ENCODE measurements at places on chromosomes 11 and 22. TPM values are rescaled to one million over a fixed set of nuclear protein-coding genes. Genes with fewer than 3 reads are reported as not detected.

Gene HYLS1
- 3.1 TPM for total RNA-seq

Gene CD248
- 0.24 TPM for total RNA-seq

Gene TH
- 0.48 TPM for total RNA-seq

Gene HBE1
- total RNA-seq = not detected

Gene PATE2
- not detected for total RNA-seq

Gene TSSK2
- not detected for total RNA-seq

Gene NPAT
- 9.6 TPM for total RNA-seq

Gene ALDH3B1
- total RNA-seq = 3.9 TPM

Gene P2RY2
- 19.8 TPM for total RNA-seq

Gene DEPDC7
- total RNA-seq = 1.4 TPM

Gene SLC6A5
- total RNA-seq = not detected

Gene GDPD4
- not detected for total RNA-seq

Gene UPK2
- not detected for total RNA-seq

Gene KCNK4
- total RNA-seq = not detected

Gene CDK2AP2
- total RNA-seq = 18.5 TPM

Gene ANO1
- total RNA-seq = 3.0 TPM

Gene SCGB1A1
- total RNA-seq = not detected

Gene TENM4
- 27.2 TPM for total RNA-seq

Gene RFPL1
- not detected for total RNA-seq

Gene PRODH
- total RNA-seq = 14.7 TPM

Gene NDUFC2
- 63.9 TPM for total RNA-seq

Gene APOL1
- 7.2 TPM for total RNA-seq

Gene ALKBH8
- total RNA-seq = 5.1 TPM

Gene PTGDR2
- total RNA-seq = not detected

Gene PC
- 29.4 TPM for total RNA-seq

Gene ATG13
- total RNA-seq = 27.5 TPM

Gene PDXP
- 10.0 TPM for total RNA-seq

Gene RIBC2
- total RNA-seq = not detected

Gene OR8H2
- not detected for total RNA-seq

Gene CRYBB2
- total RNA-seq = not detected

Gene PSMD13
- 129 TPM for total RNA-seq

Gene CCDC85B
- 40.7 TPM for total RNA-seq

Gene GPR137
- 6.4 TPM for total RNA-seq

Gene CFAP300
- 8.7 TPM for total RNA-seq

Gene PDGFB
- total RNA-seq = 21.2 TPM

Gene APOL5
- total RNA-seq = not detected

Gene IMMP1L
- 15.6 TPM for total RNA-seq

Gene SMIM35
- total RNA-seq = not detected

Gene CSKMT
- total RNA-seq = 26.0 TPM

Gene MRGPRX2
- total RNA-seq = not detected

Gene OR5D14
- not detected for total RNA-seq

Gene CRACR2B
- 0.43 TPM for total RNA-seq

Gene SPATA19
- not detected for total RNA-seq

Gene MN1
- total RNA-seq = 2.9 TPM

Gene CARD10
- 16.4 TPM for total RNA-seq

Gene ARHGAP42
- 3.1 TPM for total RNA-seq

Gene ADAMTS8
- total RNA-seq = not detected

Gene KCNJ1
- total RNA-seq = 0.43 TPM

Gene SMC1B
- total RNA-seq = not detected

Gene CDC45
- 1.1 TPM for total RNA-seq

Gene SLC22A9
- total RNA-seq = not detected

Gene RPS13
- total RNA-seq = 1,470 TPM

Gene OR52I1
- total RNA-seq = not detected

Gene OR52H1
- total RNA-seq = 0.21 TPM

Gene BLID
- 0.24 TPM for total RNA-seq

Gene SLC37A2
- total RNA-seq = 35.2 TPM

Gene TRPC6
- total RNA-seq = not detected
